ENCODE measurements at places on chromosomes 11 and 22. TPM values are rescaled to one million over a fixed set of nuclear protein-coding genes. Genes with fewer than 3 reads are reported as not detected.

Gene CECR2
- total RNA-seq, result not detected

Gene MAFF
- total RNA-seq, result 22.6 TPM

Gene OR52E2
- not detected for total RNA-seq

Gene PHF21B
- not detected for total RNA-seq

DNA sequence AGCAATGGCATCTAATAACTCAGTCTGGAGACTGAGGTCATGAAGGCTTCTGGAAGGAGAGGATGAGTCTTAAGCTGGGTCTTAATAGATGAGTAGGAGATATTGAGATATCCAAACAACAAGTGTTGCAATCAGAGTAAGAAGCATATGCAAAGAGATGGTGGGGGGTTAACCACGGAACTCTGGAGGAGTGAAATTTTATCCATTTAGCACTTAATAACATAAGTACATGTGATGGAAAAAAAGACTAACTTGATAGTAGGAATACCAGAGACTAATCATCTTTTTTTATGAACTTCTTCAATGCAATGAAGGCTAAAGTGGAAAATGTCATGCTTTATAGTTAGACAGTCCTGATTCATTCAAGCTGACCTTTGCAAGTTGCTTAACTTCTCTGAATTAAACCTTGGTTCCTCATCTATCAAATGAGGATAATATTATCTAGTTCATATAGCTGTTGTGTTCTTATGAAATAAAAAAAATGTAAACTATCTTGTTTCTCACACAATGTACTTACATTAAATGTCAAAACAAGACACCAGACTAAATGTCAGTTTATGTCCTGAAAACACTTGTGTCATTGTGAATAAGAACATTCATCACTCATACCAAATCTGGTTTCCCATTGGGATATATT is 403.1 kb upstream of the CCDC90B start:
- no peaks in the 10 kb centered on the region for H3K36me3 ChIP-seq
- no peak overlapping the region for H3K4me3 ChIP-seq
- H3K27me3 ChIP-seq, result peaks cover 11% of the 10 kb centered on the region
- no peaks in the 10 kb centered on the region for H3K4me1 ChIP-seq
- no peak overlapping the region for H3K27ac ChIP-seq

GRCh38 chr22:39098026-39098425 is 982 bp downstream of the APOBEC3H start:
- no peaks in the 10 kb centered on the region for H3K36me3 ChIP-seq
- peaks cover 7% of the 10 kb centered on the region for H3K4me1 ChIP-seq
- no peak for DNase-seq
- peaks cover 34% of the 10 kb centered on the region for H3K27me3 ChIP-seq
- no peak overlapping the region for H3K4me3 ChIP-seq

DNA sequence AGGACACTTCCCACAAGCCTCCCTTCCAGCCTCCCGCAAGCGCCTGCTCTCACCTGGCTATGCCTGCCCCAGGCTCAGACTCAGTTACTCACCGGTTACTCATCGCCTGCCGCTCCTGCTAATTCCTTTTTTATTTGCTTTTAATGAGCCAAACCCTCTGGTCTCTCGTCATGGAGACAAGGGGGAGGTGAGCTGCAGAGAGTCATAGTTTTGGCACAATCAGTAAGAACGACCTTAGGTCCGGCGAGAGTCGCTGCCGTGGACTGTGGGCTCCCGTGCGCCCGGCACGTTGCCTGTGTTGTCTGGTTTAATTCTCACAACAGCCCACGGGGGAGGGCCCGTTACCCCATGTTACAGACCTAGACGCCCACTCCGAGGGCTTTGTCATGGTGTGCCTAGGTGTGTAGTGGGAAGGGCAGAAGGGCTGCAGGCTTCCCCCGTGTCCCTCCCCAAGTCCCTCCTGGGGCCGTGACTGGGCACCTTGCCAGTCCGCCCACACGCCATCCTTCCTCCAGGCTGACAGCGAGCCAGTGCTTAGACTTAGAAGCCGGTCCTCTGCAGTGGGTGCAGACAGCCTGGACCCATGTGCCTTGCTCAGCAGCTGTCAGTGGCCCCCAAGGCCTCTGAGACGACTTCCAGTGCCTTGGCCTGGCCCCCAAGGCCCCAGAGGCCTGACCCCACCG is 42.2 kb downstream of the WNT7B start:
- peak overlapping the region; percentile 89 for H3K27ac ChIP-seq
- peaks cover 20% of the 10 kb centered on the region for H3K27me3 ChIP-seq
- H3K36me3 ChIP-seq, result no peaks in the 10 kb centered on the region
- peak overlapping the region; percentile 77 for H3K4me3 ChIP-seq

DNA sequence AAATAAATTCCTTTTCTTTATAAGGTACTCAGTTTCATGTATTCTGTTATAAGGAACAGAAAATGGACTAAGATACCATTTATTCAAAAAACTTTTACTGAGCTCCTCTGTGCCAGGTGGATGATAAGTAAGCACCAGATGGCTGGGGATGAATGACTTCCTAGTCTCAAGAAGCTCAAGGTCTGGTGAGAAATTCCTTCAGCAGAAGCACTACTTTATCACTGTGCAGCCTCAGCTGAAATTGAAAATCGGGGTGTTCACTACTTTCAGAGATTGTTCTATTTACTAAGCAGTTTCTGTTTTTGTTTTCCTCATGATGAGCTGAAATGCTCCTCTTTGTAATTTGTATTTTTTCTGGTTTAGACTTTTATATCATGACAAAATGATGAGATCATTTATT is 7.8 kb downstream of the LDHAL6A start:
- no peak overlapping the region for H3K4me3 ChIP-seq
- H3K27ac ChIP-seq, result no peak overlapping the region
- peaks cover 1% of the 10 kb centered on the region for H3K27me3 ChIP-seq

DNA sequence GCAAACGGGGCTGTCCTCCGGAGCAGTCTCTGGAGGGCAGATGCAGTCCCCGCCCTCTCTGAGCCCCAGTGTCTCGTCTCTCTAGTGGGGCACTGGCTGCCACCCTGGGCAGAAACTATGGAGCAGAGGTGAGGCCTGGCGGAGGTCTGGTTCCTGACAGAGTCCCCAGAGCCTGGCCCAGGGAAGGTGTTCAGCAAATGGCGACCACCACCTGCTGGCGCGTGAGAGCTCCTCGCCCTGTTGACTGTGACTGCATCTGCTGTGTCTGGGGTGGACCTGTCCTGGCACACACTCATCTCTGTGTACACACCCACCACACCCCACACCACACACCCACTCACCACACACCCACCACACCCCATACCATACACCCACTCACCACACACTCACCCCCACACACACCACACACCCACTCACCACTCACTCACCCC is 18.3 kb upstream of the TTLL12 start:
- H3K36me3 ChIP-seq, result no peaks in the 10 kb centered on the region
- no peak overlapping the region for H3K27ac ChIP-seq
- no peaks in the 10 kb centered on the region for H3K4me1 ChIP-seq
- peaks cover 38% of the 10 kb centered on the region for H3K27me3 ChIP-seq

DNA sequence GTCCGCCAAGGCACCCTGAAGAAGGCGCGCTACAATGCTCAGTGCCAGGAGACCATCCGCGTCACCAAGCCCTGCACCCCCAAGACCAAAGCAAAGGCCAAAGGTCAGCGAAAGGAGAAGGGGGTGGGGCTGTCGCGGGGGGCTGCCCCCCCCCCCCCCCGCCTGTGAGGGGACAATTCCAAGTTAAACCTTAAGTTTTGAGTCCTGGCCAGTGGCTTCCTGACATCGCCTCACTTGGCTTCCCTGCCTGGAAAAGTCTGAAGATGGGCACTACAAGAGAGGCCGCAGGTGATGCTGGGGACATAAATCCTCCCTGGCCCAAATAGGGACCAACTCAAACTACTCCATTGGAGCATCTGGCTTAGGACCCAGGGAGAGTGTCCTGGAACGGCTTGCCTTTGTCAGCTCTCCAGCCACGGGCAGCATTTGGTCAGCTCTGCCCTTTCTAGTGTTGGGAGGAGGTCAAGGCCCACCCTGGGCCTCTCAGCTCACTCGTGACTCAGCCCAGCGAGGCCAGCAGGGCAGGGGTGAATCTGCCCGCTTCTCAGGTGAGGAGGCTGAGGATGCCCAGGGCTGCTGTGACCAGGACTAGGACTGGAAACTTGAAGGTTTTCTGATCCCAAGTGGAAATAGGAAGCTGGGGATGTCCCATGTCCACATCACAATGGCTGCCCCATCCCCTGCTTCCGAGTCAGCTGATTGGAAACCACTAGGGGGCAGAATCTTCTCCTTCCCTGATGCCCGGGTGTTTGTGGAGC is 1.4 kb downstream of the MDK start:
- no peak overlapping the region for H3K4me3 ChIP-seq
- no peaks in the 10 kb centered on the region for H3K36me3 ChIP-seq
- H3K27me3 ChIP-seq, result peaks cover 16% of the 10 kb centered on the region
- peaks cover 12% of the 10 kb centered on the region for H3K4me1 ChIP-seq
- peak; percentile 32 for DNase-seq
- H3K27ac ChIP-seq, result no peak overlapping the region

DNA sequence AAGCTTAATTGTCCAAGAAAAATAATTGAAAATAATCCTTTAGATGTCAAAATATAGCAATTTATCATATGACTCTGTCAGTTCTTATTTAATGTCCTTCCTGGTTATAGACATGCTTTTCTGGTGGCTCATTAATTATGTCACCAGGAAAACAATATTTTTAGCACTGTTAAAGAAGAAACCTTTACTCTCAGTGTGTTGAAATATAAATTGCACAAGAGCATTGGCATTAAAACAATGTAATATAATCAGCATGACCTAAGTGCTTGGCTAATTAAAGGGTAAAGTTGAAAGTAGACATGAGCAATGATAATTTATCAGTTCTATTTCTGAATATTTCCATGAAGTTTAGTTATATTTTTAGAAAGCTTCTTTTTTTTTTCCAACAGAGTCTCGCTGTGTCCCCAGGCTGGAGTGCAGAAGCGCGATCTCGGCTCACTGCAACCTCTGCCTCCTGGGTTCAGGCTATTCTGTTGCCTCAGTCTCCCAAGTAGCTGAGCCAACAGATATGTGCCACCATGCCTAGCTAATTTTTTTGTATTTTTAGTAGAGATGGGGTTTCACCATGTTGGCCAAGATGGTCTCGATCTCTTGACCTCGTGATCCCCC is 232.3 kb downstream of the JRKL start:
- H3K36me3 ChIP-seq, result no peaks in the 10 kb centered on the region
- H3K4me1 ChIP-seq, result no peaks in the 10 kb centered on the region
- no peak overlapping the region for H3K4me3 ChIP-seq
- no peak overlapping the region for H3K27ac ChIP-seq
- no peaks in the 10 kb centered on the region for H3K27me3 ChIP-seq

DNA sequence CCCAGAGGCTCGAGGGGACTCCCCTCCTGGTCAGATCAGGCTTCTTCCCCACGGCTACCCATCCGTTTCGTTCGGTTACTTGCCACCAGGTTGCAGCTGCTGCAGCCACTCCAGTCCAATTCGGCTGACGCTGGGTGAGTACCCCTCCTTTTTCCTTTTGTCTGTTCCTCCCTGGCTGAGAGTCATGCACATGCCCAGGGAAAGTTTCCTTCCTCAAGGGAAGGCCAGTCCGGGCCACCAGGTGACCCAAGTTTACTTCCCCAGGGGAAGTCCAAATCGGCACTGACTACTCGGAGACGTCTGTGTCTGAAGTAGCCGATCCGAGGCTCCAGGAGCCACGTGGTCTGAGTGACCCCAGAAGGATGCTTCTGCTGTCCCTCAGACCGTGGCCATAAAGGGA is 13.2 kb upstream of the OR56A3 start:
- H3K27ac ChIP-seq, result no peak overlapping the region
- peaks cover 17% of the 10 kb centered on the region for H3K36me3 ChIP-seq
- no peak overlapping the region for H3K4me3 ChIP-seq
- H3K27me3 ChIP-seq, result peaks cover 3% of the 10 kb centered on the region
- DNase-seq, result no peak
- H3K4me1 ChIP-seq, result no peaks in the 10 kb centered on the region

DNA sequence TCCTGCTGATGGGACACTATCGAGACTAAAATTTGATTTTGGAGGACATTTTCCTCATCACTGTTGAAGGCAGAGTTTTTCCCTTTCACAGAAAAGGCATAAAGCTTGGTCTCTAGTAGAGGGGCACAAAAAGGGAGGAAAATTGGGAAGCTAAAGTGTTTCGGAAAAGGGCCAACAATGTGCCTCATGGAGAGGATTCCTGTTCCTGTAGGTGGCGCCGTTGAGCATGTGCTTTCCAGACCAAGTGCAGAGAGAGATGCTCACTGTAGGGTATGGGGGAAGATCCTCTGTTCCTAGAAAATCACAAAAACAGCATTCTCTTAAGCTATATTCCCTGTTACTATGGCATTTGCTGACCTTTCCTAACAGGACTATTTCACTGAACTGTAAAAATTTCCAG is 18.4 kb upstream of the OR4C5 start:
- no peaks in the 10 kb centered on the region for H3K36me3 ChIP-seq
- H3K4me1 ChIP-seq, result no peaks in the 10 kb centered on the region
- H3K27ac ChIP-seq, result no peak overlapping the region
- no peak for DNase-seq
